ENCODE measurements at places on chromosomes 6 and 20.
A peak's percentile ranks its signal among the peaks of the same experiment; 100 is the strongest.

DNA sequence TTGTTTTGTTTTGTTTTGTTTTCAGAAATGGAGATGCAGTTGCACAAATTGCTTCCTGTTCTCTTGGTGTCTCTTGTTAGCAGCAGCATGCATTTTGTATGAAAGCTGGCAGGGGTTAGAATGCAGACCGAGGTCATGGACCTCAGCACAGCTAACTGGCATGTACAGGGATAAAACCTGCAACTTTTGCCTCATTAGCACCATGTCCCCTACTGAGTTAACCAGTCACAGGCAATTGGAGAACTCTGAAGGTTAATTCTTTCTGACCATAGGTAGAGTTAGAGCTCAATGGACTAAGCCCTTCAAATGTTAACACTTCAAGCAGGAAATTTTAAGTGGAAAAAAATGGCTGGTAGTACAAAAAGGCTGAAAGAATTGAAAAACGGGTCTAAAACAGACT, 377.1 kb downstream of the ADGRB3 start:
- H3K4me1 ChIP-seq, result no peaks in the 10 kb centered on the region
- no peak for DNase-seq
- H3K36me3 ChIP-seq, result no peaks in the 10 kb centered on the region
- no peak overlapping the region for H3K27ac ChIP-seq

DNA sequence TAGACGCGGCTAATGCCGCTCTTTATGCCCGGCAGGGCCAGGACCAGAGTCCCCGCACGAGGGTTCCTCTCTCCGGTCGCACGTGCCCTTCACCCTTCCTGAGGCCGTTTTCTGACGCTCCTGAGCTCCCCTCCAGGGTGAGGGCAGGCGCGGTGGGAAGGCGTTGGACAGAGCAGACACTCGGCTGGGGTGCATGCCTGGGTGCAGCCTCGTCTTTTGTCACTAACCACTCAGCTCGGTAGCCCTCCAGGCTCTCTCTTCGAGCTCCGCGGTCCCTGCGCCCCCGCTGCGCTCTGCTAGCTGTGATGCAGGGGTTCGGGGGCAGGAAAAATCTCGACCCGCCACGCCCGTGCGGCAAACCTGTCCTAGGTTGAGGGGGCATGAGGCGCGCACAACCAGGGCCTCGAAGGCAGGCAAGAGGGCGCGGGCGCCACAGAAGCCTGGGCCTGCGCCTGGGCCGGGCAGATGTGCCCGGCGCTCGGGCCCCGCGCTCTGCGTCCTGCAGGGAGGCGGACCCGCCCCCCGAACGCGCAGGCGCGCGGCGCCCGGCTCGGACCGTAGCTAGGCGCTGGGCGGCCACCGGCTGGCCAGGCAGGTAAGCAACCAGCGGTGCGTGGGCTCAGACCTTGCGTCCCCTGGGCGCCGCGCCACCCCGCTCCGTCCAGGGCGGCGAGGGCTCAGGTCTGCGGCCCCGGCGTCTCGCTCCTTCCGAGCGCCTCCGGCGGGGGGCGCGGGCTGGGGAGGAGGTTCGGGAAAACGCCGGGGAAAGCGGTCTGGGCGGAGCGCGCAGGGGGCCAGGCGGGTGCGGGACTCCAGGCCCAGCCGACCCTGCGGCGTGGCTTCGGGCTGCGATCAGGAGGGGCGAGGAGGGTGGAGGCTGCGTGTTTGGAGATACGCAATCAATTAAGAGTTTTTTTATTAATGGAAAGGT, at the start of gene L3MBTL1:
Gene L3MBTL1 (plus strand): TSS at position 548 of the 931 bp plus-strand sequence. CDS start 5,807 bp downstream, outside the sequence.
- H3K27me3 ChIP-seq, result no peaks in the 10 kb centered on the region
- H3K4me3 ChIP-seq, result peak within 1 kb of the TSS; percentile 59

- peaks cover 5% of the 10 kb centered on the region for H3K4me1 ChIP-seq
- H3K27me3 ChIP-seq, result no peaks in the 10 kb centered on the region
- DNase-seq, result no peak
- no peak overlapping the region for H3K4me3 ChIP-seq
- H3K36me3 ChIP-seq, result no peaks in the 10 kb centered on the region
These were observed 138.4 kb upstream of the TENT5A start for GRCh38 chr6:81890846-81891245.

GRCh38 chr20:33689973-33690372, 3.8 kb upstream of the E2F1 start:
- no peak overlapping the region for H3K4me3 ChIP-seq
- no peaks in the 10 kb centered on the region for H3K36me3 ChIP-seq
- DNase-seq, result no peak

DNA sequence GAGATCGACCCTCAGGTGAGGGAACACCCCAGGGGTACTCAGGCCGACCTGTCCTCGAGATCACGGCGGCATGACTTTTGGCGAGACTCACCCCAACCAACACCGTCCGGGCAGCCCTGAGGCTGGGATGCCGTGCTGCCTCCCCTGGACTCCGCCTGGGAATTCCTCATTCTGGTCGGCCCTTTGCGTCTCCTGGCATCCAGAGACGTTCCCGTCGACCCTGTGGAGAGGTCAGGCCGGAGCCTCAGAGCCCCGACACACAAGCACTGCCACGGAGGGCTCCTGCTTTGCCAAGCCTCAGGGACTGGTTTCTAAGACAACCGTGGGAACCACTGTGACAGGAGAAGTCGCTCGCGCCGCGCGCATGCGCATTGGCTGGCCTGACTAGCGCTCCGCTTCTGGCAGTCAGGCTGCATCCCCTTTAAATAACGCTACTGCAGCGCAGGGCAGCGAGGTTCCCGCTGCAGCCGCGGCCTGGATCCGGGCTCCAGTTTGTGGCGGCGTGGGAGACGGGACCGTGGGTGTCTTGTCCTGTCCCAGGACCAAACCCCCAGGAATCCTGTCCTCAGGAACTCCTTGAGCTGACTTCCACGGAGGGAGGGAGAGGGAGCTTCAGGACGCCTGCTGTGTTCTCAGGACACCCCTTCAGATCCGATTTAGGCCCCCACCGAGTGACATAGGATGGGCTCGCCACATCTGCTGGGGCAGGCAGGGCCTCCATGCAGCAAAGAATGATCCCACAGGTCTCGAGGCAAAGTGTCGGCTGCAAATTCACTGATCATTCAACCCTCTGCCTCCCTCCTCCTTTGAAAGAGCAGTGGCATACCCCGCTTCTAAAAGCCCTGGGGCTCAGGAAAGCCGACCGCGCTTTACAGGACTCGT, 163.2 kb upstream of the ZNF337 start:
- no peaks in the 10 kb centered on the region for H3K36me3 ChIP-seq
- H3K27ac ChIP-seq, result no peak overlapping the region
- DNase-seq, result no peak

- no peaks in the 10 kb centered on the region for H3K36me3 ChIP-seq
- no peak overlapping the region for H3K27ac ChIP-seq
- H3K27me3 ChIP-seq, result no peaks in the 10 kb centered on the region
- DNase-seq, result no peak
- H3K4me1 ChIP-seq, result no peaks in the 10 kb centered on the region
These were observed 1065.9 kb upstream of the CITED2 start for GRCh38 chr6:140440223-140440835.

DNA sequence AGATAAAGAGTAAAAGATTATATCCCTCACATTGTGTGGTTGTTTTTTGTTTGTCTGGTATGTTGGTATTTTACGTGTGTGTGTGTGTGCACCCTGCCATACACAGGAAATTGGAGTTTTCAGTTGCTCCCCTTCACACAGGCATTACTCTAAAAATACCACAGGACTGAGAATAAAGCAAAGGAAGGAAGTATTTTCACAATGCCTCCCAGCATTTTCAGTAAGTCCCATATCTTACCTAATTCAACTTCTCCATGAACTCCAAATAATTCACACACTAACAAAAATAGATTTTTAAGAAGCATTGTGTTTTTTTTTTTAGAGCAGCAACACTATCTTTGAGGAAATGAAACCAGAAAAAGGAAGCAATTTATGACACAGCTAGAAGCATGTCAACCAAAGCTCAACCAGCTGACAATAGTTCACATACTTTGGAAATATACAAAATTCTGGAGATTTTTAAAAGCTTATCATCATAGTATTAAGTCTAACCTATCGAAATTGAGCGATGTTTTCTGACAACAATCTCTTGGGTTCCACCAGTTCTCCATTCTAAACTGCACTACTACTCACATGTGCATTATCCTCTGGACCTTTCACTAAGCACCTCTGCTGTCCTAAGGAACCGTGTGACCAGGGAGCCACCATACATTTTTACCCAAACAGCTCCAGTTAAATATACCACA, 2.1 kb downstream of the UBE2J1 start:
- H3K4me3 ChIP-seq, result peak overlapping the region; percentile 94
- no peaks in the 10 kb centered on the region for H3K27me3 ChIP-seq
- H3K36me3 ChIP-seq, result no peaks in the 10 kb centered on the region

GRCh38 chr6:34226731-34227586, 9.7 kb upstream of the HMGA1 start:
- H3K4me3 ChIP-seq, result no peak overlapping the region
- no peaks in the 10 kb centered on the region for H3K36me3 ChIP-seq
- no peak for DNase-seq
- H3K4me1 ChIP-seq, result peaks cover 12% of the 10 kb centered on the region

GRCh38 chr6:31068669-31069340, 43.6 kb downstream of the C6orf15 start:
- no peaks in the 10 kb centered on the region for H3K27me3 ChIP-seq
- H3K36me3 ChIP-seq, result no peaks in the 10 kb centered on the region
- no peaks in the 10 kb centered on the region for H3K4me1 ChIP-seq

DNA sequence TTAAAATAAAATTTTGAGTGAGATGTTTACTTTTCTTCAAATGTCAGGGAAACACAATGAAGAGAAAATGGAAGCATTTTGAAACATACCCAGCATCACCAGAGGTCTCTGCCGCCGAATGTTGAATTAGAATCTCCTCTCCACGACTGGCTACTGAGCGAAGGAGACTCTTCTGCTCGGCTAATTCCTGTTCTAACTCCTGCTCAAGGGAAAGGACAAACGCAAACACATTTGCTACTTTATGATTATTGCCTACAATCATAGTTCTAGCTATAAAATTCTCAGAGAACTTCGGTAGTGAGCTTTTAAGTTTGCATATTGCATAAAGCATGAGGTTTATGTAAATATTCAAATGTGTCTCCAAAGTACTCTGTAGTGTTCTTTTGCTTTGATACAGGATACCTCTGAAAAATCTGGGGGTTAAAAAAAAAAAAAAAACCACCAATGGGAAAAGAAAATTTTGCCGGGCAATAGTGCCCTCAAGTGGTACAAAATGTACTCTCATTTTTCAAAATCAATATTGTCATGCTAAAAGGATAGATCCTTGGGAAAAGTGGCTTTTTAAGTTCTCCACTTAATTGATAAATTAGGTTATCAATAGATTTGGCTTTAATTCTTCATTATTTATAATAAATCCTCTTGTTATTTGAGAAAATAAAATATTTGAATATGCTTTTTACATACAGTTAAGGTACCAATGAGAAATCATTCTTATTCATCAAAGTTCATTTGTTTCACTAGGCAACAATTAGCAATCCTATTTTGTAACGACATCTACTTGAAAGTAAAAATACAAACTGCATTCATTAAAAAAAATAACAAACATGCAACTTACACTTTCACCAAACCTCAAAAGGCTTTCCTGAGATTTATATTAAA, 369.0 kb downstream of the SYNE1 start:
- no peaks in the 10 kb centered on the region for H3K27me3 ChIP-seq
- no peaks in the 10 kb centered on the region for H3K36me3 ChIP-seq
- H3K27ac ChIP-seq, result no peak overlapping the region

- peaks cover 3% of the 10 kb centered on the region for H3K4me1 ChIP-seq
- H3K36me3 ChIP-seq, result no peaks in the 10 kb centered on the region
- no peak overlapping the region for H3K27ac ChIP-seq
- no peaks in the 10 kb centered on the region for H3K27me3 ChIP-seq
- H3K4me3 ChIP-seq, result no peak overlapping the region
These were observed 102.8 kb downstream of the SYCP2 start for GRCh38 chr20:59830665-59831023.

- no peak within 1 kb of the TSS for H3K27ac ChIP-seq
- H3K4me3 ChIP-seq, result peak within 1 kb of the TSS; percentile 75
- no peaks in the 10 kb centered on the region for H3K27me3 ChIP-seq
- peak; percentile 22 for DNase-seq
- H3K36me3 ChIP-seq, result no peaks in the 10 kb centered on the region
These were observed at the start of gene STX11 for GRCh38 chr6:144149894-144150709. Gene STX11, plus strand, starts transcription at chr6:144150517. Its CDS starts 36,111 bp downstream, at chr6:144186628.

Data from tibial nerve (tissue), 4 donors.